ENCODE measurements at places on chromosomes 11 and 22.
A peak's percentile ranks its signal among the peaks of the same experiment; 100 is the strongest.

DNA sequence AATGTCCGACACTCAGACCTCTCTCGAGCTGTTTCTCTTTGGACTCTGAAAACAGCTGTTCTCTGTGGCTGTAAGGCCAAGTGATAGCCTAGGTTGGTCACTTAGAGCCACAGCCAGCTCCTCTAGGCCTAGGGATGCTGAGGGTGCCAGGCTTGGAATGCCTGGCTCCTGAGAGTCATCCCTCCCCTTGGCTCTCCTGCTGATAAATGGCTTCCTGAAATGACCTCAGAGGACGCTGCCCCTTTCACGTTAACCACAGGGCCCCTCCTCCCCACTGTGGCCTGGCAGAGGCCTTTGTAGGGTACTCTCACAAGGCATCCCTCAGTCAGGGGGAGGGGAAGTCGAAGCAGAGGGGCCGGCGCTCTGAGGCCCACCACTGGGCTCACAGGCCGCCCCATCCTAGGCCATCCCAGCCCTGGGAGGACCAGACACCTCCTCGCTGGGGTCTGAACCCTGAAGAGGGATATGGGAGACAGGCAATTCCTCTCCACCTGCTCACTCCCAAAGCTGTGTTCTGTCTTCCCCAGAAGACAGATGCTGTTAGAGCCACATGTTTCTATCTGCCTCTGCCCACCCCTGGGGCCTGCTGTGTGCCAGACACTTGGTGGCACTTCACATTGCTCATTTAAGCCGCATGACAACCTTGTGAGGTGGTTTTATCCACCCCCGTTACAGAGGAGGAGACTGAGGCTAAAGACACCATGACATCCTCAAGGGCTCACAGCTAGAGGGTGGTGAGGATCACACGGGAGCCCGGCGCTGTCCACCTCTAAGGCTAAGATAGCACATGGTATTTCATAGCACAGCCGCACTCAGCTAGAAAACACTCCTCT is 50.9 kb downstream of the ARFGAP3 start:
- DNase-seq: peak; percentile 27

GRCh38 chr11:32597921-32598320 is 14.3 kb downstream of the EIF3M start:
- no peak for DNase-seq

DNA sequence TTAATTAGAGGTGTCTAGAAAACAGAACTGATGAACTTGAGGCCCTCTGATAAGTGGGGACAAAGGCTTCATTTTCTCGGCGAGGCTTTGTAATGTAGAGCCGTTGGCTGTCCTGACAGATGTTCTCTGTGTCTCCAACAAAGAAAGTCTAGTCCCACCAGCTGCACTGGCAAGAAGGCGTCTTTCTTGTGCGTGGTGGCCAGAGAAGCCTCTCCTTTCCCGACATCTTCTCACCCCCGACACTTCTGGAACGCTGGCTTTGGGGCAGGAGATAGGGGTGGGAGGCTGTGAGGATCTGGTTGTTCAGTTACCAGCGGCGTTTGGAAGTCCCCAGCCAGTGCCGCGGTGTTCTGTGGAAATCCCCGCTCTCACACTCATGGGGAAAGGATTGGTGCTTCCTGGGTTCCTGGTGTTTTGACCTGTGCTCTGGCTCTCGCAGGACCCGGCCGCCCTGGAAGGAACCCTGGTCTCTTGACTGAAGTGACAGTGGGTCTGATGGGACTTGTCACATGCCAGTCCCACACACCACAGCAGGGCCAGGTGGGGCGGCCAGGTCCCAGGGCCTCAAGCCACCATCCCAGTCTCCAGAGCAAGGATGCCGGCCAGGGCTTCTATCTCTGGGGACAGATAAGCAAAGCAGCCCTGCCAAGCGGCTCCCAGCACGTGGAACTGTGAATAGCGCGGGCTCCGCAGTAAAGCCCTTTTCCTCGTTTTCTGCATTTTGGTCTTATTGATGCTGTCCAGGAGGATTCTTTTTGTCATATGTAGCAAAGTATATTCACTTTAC is 23.2 kb downstream of the FADS2 start:
- no peak for DNase-seq

DNA sequence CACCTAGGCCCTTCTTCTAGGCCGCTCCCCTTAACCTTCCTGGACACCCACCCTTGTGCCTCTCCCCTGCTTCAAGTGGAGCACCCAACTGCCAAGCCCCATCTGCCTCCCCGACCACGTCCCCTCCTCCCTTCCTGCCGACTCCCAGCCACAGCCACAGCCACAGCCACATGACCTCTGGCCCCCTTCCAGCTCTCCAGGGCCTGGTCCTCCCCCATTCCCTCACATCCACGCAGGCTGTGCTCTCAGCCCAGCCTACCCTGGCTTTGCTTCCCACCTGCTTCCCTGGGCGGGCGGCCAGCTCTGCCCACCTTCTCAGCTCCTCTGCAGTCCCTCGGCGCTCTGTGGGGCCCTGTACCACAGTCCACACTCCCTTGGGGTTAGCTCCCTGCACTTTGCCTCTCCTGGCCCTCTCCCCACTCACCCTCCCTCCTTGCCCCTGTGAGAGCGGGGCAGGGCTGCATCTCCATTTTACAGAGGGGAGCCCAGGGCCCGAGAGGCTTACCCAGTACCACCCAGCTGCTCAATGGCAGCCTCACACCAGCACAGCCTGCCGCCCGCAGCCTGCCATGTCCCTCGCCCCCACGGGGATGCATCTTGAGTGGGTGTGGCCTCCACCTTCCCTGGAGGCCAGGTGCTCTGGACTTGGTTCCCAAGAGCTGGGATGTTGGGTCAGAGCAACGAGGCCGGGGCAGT is 20.3 kb downstream of the PARVG start:
- DNase-seq: no peak

DNA sequence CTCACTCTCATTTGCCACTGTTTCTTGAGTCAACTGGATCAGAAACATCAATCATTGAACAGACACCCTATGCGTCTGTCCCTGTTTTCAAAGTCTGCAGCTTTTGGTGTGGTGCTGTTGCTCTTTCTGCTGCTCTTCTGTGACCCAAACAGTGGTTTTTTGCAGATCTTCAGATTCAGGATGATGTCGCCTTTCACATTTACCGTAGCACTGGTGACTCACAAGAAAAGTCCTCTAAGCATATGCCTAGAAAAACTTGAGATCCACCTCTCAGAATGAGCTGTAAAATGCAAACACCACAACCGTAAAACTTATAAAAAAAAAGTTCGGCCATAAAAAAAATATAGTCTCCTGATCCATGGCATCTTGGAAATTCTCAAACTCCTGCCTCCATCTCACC is 400.4 kb downstream of the NTM start:
- no peak for DNase-seq

DNA sequence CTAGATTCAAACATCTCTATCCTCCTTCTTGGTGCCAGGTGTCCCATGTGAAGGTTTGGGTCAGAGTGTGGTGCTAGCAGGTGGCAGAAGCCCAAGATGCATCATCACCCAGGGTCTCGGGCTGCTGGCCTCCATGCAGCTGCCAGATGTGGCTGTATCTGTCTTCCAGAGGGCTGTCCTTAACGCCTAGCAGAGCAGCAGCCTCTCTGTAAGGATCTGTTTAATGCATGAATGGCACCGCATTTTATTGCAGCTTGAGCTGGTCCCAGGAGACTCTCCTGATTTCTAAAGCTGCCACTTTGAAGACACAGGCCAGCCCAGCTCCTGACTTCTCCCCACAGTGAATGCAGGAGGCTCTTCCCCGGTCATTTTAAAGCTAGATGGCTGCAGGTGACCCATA is 26.3 kb downstream of the SLC1A2 start:
- no peak for DNase-seq

DNA sequence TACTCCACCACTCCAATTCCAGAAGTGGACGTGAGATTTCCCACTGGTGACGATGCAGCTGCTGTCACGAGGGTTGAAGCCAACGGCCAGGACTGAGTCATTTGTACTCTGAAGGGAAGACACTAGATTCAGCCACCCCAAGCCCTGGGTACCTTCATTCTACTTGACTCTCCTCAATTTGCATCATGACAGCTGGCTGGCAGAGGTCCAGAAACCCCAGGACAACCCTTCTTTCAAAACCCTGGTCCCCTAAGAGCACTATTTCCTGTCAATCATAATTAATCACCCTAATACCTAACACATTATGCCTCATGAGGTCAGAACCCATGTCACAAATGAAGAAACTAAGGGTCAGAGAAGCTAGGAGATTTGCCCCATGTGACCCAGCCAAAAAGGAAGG is 4.9 kb downstream of the EML3 start:
- DNase-seq: no peak

DNA sequence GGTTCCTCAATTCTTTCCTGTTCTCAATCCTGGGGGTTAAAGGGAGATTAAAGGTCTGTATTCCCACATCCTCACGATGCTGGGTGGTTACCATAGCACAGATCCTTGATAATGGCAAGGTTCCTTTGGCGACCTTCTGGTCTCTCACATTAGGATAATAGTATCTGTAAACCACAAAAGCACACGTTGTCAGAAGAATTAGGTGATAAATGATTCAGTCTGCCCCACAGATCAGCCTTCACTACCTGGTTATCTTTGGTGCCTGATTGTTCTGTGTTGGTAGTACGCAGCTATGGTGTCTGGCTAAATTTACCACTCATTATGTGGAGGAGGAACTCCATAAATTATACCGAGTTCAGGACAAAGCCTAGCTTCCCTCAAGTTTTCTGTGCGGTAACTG is 78.4 kb downstream of the C2CD3 start:
- DNase-seq: no peak

DNA sequence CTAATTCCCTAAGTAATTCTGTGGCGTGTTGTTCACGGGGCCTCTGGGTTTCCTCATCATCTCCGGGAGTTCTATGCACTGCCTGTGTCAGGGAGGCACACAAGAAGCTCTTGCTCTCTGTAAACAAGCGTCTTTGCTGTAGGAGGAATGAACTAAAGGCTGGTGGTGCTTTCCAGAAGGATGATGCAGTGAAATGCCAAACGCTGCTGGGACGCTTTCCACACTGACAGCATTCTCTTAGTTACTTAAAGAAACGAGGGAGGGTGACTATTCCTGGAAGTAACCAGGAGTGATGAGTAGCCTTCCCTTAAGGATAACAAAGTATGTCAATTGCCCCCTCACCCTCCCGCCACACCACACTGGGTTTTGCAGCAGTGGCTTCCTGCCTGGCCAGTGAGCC is 38.5 kb upstream of the NUP50 start:
- DNase-seq: peak; percentile 9

DNA sequence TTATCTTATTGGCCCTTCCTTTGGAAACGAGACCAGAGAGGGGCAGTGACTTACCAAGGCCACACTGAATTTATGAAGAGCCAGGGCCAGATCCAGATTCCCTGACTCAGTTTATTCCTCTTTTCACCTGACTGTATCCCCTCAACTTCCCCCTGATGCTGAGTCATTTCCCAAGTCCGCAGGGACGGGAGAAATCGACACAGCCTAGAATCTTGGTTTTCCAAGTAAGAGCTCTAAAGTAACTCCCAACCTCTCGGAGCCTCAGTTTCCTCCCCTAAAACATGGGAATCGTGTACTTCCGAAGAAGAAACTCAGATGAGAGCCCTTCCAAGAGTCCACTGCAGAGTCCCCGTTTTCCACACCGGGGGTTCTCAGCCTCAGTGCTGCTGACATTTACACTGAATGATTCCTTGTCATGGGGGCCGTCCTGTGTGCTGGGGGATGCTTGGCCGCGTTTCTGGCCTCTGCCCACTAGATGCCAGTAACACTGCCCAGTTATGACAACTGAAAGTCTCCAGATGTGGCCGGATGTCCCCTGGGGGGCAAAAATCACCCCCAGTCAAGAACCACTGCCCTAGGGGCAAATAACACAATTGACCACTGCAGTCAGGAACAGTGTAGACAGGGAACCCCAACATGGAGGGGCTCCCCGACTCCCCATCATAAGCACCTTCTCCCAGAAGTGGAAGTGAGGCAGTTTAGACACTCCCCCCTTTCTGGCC is 11.2 kb downstream of the MPST start:
- no peak for DNase-seq

DNA sequence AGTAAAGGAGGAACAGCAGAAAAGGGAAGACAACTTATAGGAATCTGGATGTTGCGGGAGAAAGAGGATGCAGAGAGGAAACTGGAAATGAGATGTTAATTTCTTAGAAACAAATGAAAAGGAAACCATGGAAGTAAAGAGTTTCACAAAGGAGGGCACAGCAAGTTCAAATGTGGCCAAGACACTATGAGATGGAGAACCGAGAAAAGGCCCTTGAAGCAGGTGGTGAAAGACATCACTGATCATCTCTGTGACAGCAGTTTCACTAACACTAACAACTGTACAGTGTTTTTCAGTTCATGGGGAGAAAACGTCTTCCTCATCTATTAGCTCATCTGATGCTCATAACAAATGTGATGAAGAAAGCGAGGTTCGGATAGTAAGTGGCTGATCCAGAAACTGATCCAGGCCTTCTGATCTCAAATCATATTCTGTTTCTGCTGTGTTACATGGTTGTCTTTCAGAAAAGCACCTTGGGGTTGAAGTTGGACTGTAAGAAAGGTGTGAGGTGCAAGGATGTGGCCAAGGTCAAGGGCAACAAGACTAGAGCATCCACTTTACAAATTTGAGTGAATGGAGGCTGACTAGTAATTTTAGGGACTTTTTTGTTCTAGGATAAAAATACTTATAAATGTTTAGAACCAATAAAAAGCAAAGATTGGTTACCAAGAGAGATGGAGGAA is 492.1 kb upstream of the CADM1 start:
- DNase-seq: no peak

DNA sequence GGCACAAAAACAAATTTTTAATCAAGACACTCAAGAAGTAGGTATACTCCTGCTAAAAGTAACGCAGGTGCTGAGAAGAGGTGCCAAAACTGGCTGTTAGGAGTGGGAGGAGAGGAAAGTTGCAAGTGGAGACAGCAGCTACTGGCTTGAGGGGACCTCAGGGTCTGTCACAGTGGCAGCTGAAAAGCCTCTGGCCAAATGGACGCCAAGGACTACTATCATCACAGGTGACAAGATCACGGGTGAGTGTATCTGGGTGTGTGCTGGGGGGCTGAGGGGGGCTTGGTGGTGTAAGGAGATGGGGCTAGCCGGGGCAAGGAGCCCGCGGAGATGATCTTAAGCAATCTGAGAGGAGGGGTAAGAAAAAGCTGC is 687 bp downstream of the ZNF202 start:
- no peak for DNase-seq

DNA sequence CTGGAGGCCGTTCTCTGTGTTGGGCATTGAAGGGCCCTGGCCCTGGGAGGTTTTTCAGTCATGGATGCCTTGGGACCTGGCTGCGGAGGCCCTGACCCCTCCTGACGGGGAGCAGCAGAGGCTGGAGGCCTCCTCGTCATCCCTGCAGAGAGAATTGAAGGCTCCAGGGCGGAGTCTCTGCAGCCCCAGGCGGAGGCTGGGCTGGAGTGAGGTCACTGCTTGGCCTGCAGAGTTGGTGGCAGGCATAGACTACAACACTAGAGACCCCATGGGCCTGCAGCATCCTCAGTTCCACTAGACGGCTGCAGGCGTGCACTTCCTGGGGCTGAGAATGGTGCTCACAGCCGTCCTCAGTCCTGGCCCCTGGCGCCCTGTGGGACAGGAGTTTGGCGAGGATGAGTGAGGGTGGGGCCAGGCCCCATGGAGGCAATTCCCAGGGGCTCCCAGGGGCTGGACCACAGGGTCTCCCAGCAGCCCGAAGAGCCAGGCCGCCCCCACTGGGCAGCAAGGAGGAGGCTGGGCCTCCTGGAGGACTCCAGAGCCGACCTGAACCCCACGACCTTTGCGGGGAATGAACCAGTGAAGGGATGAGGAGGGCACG is 1194.9 kb downstream of the BRD1 start:
- DNase-seq: no peak

All from M059J (cell line).